ENCODE measurements at places on chromosomes 16 and 17.

DNA sequence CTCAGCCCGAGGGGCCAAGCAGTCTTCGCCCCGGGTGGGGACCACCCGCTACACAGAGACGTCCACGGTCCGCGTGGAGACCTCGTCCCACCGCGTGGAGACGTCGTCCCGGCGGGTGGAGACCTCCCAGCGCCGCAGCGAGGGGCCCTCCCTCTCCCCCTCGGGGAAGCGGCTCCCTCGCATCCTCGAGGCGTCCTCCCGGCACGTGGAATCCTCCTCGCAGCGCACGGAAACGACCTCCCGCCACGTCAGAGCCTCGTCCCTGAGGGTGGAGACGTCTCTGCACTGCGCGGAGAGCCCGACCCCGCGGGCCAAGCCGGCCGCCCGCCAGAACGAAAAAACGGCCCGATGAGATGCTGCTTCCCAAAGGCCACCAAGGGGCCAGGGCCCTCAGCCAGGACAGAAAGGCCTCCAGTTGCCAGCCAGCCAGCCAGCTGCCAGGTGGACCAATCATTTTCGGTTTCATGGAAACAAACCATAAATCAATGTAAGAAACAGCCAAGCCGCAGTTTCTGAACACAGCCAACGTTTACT is 424 bp downstream of the C17orf100 start:
- no peak for DNase-seq

DNA sequence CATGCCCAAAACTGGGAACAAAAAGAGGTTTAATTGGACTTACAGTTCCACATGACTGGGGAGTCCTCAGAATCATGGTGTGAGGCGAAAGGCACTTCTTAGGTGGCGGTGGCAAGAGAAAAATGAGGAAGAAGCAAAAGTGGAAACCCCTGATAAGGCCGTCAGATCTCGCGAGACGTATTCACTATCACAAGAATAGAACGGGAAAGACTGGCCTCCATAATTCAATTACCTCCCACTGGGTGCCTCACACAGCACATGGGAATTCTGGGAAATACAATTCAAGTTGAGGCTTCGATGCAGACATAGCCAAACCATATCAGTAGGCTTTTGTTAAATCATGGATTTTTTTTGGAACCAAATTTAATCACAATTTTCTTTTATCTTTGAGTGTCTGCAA is 24.4 kb downstream of the RBL2 start:
- no peak for DNase-seq

GRCh38 chr16:89791278-89791995 is 25.0 kb downstream of the FANCA start:
- DNase-seq = no peak

DNA sequence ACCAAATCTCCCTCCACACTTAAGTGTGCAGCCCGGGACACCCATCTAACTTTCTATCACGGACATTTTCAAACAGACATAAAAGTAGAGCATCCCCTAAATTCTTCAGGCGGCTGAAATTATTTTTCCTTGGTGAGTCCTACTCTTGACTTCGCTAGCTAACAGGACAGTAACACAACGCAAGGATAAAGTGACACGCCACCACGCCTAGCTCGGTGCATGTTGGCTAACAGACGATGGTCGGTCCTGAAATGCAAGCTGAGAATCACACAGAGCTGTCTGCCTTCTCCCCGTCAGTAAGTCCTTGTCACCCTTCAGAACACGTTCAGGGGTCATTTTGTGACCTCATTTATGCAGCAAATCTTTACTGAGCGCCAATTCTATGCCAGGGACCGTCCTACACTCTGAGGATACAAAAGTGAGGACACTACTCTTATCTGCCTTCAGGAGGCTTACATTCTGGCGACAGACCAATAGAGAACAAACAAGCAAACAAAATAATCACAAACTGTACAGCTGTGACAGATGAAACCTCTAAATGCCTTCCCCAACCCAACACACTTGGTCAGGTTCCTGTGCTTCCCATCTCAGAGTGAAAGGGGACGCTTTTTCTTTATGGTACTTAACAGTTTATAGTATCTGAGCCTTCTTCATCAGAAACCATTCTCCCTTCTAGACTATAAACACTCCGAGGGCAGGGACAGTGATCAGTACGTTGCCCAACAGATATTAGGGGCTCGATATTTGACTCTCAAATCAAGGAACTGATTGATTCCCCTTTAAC is 1.3 kb downstream of the NTAN1 start:
- DNase-seq = no peak

GRCh38 chr17:74407384-74407783 is 24.5 kb upstream of the GPRC5C start:
- no peak for DNase-seq

GRCh38 chr16:65118871-65119270 is 3.0 kb downstream of the CDH11 start:
- DNase-seq = no peak

GRCh38 chr17:19022747-19023146 is 18.2 kb upstream of the FAM83G start:
- DNase-seq = no peak

DNA sequence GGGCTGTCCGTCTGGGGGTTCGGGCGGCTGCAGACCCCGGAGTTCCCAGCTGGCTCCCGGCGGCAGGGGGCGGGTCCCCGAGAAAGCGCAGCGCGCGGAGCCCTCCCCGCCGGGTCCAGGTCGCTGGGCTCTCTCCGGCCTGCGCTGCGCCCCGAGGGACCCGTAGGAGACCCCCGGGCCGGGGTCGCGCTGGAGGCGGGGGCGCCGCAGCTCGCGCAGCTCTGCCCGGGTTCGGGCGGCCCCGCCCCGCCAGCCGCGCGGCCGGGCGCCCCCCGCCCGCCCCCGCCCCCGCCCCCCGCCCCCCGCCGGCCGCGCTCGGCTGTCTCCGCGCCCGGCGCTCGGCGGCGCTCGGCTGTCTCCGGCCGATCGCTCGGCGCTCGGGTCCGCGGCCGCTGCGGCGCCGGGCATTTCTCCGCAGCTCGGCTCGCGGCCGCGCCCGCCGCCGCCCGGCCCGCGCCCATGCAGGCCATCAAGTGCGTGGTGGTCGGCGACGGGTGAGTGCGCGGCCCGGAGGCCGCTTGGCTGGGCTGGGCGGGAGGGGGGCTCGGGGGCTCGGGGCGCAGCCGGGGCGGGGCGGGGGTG is at the start of gene RAC3:
Gene RAC3 (plus strand): TSS at position 376 of the 582 bp plus-strand sequence. CDS start 84 bp downstream, at position 460.
- DNase-seq = peak; percentile 42

GRCh38 chr17:63525190-63525946 is 2.2 kb downstream of the KCNH6 start:
- DNase-seq = no peak

DNA sequence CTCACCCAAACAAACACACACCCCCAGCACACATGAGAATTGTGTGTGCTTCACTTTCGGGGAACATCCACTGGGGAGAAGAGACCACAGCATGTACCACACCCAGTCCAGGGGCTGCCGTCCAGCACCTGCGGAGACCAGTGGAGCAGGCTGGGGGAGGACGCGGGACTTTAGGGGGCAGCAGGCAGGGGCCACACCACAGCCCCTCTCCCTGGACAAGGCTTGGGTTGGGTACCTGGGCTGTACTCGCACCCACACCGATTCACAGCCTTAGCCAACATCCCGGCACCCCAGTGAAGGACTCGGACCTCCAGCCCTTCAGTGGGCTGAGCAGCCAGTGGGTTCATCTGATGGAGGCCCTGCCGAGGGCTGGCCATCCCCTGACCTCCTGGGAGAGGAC is 63.3 kb downstream of the RBFOX3 start:
- no peak for DNase-seq

DNA sequence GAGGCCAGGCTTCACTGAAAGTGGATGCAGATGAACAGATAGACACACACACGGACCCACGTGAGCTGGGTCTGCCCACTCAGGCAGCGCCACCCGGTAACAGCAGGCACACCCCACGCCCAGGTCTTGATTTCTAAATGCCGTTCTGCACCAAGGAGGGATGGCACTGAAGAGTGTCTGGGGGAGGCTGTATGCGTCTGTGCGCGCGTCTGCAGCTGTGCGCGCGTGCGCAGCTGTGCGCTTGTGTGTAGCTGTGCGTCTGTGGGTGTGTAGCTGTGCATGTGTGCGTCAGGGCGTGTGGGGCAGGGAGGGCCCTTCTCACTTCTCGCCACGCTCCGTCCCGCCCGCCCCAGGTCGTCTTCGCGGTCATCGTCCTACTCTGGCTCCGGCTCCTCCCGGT is 15.5 kb upstream of the IL17C start:
- no peak for DNase-seq

DNA sequence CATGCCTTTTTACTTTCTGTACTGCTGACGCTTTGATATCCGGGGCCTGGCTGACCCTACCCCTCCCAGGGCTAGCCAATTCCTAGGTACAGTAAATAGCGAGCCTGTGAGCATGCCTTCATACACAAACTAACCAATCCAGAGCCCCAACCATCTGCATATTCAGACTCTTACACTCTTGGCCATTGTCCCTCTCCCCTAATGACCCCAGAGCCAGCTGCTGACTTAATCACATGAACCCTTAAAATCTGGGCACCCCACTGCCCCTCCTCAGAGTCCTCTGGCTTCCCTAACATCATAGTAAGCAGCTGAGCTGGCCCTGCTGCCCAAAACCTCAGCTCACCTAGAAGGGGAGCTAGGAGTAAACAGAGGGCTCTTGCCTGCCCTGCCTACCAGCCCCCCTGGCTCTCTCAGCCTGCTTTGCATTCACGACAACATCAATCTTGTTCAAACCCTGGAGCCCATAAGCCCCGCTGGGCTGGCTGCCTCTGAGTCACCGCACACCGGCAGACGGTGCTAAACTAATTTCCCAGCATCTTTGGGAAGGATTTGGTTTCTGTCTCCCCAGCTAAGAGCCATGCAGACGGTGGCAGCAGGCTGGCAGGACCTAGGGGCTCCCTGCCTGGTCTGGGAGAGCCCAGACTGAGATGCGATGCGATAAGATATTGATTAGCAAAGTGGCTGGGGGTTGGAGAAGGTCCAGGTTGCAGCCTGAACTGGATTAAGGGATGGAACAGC is 63.2 kb downstream of the CLEC19A start:
- no peak for DNase-seq

- DNase-seq = peak; percentile 58
Measured at GRCh38 chr17:50151937-50152547, 1.6 kb upstream of the PPP1R9B start.

DNA sequence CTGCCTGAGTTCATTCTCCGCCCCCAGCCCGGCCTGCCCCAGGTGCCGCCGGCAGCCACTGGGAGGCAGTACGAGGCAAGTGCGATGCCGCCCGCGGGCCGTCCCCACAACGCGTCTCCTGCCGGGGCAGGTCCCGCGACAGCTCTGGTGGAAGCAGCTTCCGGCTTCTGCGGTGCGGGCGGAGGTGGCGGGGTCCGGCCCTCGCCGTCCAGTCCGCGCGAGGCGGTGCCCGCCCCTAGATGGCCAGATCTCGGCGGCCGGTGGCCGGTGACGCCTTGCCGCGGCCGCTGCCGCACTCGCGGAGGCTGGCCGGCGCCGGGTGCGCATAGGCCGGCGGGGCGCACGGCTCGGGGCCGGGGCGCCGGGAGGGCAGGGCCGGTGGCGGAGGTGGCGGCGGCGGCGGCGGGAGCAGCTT is 1.8 kb downstream of the GJD3 start:
- DNase-seq = no peak

GRCh38 chr17:330993-331701 is 21.5 kb downstream of the RPH3AL start:
- no peak for DNase-seq

DNA sequence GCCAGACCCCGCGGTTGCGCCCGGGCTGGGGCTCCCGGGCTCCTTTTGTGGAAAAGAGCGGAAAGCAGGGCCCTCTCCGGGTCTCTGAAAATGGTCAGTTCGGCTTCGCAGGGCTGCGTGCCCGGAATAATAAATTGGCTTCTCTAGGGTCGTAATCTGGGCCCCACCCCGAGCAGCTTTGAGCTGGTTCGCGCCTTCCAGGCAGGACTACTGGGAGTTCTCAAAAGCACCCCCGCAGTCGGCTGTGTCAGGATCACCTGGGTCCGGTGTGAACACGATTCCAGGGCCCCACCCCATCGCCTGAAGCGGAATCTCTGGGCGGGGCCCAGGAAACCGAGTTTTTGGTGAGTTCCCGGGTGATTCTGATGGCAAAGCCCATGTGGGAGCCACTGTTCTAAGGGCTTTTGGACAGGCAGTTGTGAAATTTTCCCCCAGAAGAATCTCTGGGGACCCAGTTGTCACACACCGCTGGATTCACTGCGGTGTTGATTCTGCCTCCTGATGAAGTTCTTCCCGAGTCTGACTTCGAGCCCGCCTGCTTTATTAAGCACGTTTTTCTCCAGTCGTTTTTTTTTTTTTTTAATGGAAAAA is 77.0 kb downstream of the MRC2 start:
- DNase-seq = peak; percentile 10

DNA sequence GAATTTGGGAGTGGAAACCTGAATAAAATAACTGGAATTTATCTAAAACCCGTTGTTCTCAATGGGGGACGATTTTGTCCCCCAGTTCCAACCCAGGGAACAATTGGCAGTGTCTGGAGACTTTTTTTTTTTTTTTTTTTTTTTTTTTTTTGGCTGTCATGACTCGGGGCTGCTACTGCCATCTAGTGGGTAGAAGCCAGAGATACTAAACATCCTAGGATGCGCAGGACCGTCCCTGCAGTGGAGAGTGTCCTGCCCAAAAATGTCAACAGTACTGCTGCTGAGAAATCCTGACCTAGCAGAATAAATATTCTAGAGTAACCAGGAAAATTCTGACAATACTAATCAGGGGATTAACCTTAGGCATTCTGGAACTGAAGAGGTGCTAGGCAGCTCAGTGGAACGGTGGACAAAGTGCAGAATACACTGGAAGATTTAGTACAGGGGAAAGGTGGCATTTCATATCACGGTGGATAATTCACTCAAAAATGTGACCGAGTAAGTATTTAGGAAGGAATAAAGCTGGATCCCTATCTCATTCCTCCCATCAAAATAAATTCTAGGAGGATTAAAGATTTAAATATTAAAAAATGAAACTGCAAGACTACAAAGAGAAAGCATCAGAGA is 107.6 kb downstream of the SPECC1 start:
- no peak for DNase-seq

DNA sequence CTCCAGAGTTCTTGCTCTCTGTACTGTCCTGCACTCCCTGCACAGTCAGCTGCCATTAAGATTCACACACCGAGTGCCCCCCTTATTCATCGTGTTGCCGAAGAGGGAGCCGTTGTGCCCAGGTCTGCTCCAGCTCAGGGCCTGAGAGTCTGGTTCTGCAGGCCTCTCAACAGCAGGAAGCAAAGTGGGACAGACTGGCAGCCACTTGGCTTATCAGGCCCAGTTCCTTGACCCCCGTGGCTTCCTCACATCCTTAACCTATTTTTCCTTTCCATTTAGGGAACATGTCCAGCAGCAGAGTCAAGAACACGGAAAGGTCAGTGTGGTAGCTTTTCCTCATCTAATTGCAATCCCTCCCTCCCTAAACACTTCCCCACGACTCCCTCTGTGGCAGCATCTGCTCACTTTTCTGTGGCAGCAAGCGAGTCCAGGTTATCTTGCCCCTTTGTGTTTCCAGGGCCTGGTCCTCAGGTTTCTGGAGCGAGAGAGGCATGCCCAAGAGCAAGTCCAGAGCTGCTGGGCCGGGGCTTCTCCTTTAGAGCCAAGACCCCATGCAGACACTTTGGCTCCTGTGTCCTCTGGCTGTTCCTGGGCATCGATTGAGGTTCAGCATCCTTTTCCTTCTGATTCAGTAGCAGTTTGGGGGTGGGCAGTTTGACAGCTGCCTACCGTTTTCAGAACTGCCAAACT is 22.1 kb upstream of the ADAM11 start:
- no peak for DNase-seq

- DNase-seq = no peak
Measured at GRCh38 chr16:181565-182021, 1.3 kb downstream of the HBQ1 start.

GRCh38 chr16:3032624-3033023 is 4.1 kb downstream of the BICDL2 start:
- no peak for DNase-seq

- no peak for DNase-seq
Measured at GRCh38 chr16:48999508-48999907, 282.1 kb downstream of the CBLN1 start.
